Smooth muscle cell of trachea (primary cell): ENCODE measurements at places on chromosomes 13 and 19. TPM values are rescaled to one million over a fixed set of nuclear protein-coding genes. Genes with fewer than 3 reads are reported as not detected.

SF3A2 gene
- 31.4 and 32.3 TPM in 2 replicates for total RNA-seq

MBD3L2 gene
- total RNA-seq, result not detected in 2 replicates

PGLYRP2 gene
- not detected in 2 replicates for total RNA-seq

FPR1 gene
- total RNA-seq, result not detected in 2 replicates

ZNF581 gene
- 17.2 and 31.8 TPM in 2 replicates for total RNA-seq

RGL3 gene
- 5.1 and 5.3 TPM in 2 replicates for total RNA-seq

PSG11 gene
- total RNA-seq, result not detected in 2 replicates

SULT2A1 gene
- not detected in 2 replicates for total RNA-seq

C5AR2 gene
- not detected in 2 replicates for total RNA-seq

TTC9B gene
- total RNA-seq, result 0.17 TPM in 1 of 2 replicates, not detected in the other

ZNF175 gene
- 4.8 and 8.7 TPM in 2 replicates for total RNA-seq

SYCN gene
- total RNA-seq, result not detected in 2 replicates

HAUS8 gene
- 1.3 and 4.9 TPM in 2 replicates for total RNA-seq

ZNF440 gene
- total RNA-seq, result 10.4 and 14.5 TPM in 2 replicates

ICAM3 gene
- total RNA-seq, result 5.1 and 7.0 TPM in 2 replicates

CEACAM19 gene
- total RNA-seq, result 1.2 and 2.6 TPM in 2 replicates

C19orf33 gene
- total RNA-seq, result not detected in 2 replicates

TNNT1 gene
- total RNA-seq, result 6.8 and 20.8 TPM in 2 replicates

ZNF83 gene
- 50.6 and 56.7 TPM in 2 replicates for total RNA-seq

PRSS57 gene
- total RNA-seq, result 0.17 TPM in 1 of 2 replicates, not detected in the other

C5AR1 gene
- 0.17 TPM in 1 of 2 replicates, not detected in the other for total RNA-seq

CEACAM16 gene
- 0.17 TPM in 1 of 2 replicates, not detected in the other for total RNA-seq

CEACAM7 gene
- total RNA-seq, result not detected in 2 replicates

SHISA7 gene
- total RNA-seq, result under 0.01 TPM in 1 of 2 replicates, not detected in the other

CATSPERD gene
- total RNA-seq, result not detected in 2 replicates

EXOC3L2 gene
- 0.17 TPM in 1 of 2 replicates, not detected in the other for total RNA-seq

SLC25A41 gene
- total RNA-seq, result under 0.01 TPM in 1 of 2 replicates, not detected in the other

ZNF611 gene
- total RNA-seq, result 15.4 and 16.9 TPM in 2 replicates

CLPTM1 gene
- total RNA-seq, result 42.9 and 94.9 TPM in 2 replicates

MBD3L4 gene
- not detected in 2 replicates for total RNA-seq

PEAK3 gene
- total RNA-seq, result not detected in 2 replicates

BEST2 gene
- total RNA-seq, result 0.15 TPM in 1 of 2 replicates, not detected in the other

CPB2 gene
- total RNA-seq, result not detected in 2 replicates

LIM2 gene
- not detected in 2 replicates for total RNA-seq

SEMA6B gene
- 0.29 and 0.50 TPM in 2 replicates for total RNA-seq

RUVBL2 gene
- 175 and 353 TPM in 2 replicates for total RNA-seq

RASA3 gene
- 28.9 and 33.2 TPM in 2 replicates for total RNA-seq

ICAM1 gene
- total RNA-seq, result 1.7 and 15.9 TPM in 2 replicates

SOX1 gene
- total RNA-seq, result not detected in 2 replicates
